Ovary (tissue), 10 donors: ENCODE measurements at places on chromosomes 4 and X.
A peak's percentile ranks its signal among the peaks of the same experiment; 100 is the strongest.

GRCh38 chr4:10077483-10078335 lies 38.9 kb downstream of the WDR1 start:
- DNase-seq, result no peak

DNA sequence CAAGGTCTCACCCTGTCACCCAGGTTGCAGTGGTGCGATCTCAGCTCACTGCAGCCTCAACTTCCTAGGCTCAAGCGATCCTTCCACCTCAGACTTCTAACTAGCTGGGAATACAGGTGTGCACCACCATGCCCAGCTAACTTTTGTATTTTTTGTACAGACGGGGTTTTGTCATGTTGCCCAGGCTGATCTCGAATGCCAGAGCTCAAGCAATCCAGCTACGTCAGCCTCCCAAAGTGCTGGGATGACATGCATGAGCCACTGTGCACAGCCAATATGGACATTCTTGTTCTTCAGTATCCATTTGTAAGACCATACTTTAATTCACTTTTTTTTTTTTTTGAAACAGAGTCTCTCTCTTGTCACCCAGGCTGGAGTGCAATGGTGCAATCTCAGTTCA lies 3.5 kb upstream of the CCNI start:
- DNase-seq, result no peak

- DNase-seq, result no peak
Measured at GRCh38 chr4:26074712-26075430, 160.9 kb downstream of the SMIM20 start.

- DNase-seq, result no peak
Measured at GRCh38 chr4:44118971-44119680, 329.5 kb downstream of the KCTD8 start.

DNA sequence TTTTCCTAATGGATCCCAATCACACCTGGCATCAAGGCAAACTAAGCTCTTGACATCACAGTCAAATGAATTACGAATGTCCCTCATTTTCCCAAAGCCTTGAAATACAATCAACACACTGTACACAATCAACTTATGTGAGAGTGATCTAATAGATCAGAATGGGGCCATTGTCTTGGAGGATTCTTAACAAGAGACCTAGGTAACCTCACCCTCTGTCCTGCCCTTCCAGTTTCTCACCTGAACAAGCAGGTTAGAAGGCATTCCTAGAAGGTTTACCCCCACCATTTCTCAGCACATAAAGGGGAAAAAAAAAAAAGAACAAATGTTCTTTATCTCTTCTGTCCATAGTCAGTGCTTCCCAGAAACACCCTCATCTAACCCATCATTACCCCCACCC lies 6.3 kb downstream of the SLC39A8 start:
- no peak for DNase-seq

GRCh38 chr4:41236032-41236431 lies 20.7 kb upstream of the UCHL1 start:
- DNase-seq, result no peak

DNA sequence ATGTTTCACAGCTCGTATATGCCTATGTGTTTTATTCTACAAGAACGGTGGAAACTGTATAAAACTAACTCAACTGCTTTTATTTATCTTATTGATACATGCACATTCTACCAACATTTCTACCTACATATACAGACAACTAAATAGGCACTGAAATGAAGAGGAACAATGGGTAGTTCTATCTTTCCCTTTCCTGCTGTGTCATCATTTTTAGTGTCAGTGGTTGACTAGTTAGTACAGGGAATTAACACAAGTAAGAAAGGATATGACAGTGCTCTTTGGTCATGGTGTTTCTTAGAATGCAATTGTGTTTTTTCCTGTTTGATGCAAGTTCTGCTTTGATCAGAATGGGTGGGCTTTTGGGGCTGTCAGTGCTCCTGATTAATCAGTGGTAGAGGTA lies 293.8 kb upstream of the CTSO start:
- DNase-seq, result no peak

DNA sequence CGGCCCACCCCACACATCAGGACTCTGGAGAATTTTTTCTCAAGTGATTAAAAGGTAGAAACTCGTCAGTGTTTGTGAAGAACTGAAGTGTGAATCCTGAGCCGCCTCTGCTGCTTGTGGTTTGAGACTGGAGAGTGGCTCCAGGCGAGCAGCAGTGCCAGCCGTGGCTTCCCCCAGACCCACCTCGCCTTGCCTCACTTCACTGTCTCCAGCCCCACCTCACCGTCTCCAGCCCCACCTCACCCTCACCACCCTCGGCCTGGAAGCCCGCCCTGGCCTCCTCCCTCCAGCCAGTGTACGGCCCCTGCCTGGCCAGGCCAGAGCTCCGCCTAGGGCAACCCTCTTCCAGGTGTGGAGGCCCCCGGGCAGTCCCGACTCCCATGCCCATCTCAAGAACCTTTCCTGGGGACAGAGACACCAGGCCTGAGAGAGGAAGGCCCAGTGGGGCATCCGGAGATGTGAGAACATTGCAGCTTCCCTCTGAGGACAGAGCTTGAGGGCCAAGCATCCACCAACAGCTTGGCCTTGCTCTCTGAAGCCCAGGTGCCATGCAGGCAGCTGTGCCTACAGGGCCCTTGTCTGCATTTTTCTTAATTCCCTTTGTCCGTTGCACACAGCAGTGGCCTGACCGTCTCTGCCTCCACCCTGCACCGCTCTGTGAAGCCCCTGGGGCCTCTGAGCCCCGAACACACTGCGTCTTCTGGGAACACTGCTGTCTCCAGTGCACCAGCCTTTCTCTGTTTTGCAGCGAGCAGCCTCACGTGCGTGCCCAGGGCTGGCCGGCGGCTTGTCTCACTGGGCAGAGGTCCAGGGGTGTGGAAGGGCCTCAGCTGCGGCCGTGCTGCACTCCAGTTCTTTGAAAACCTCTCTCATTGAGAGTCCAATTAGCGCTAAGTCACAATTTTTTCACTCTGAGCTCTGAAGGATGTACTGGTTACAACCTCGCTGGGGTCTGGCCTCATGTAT lies 13.8 kb downstream of the SH3BP2 start:
- DNase-seq, result peak; percentile 88

DNA sequence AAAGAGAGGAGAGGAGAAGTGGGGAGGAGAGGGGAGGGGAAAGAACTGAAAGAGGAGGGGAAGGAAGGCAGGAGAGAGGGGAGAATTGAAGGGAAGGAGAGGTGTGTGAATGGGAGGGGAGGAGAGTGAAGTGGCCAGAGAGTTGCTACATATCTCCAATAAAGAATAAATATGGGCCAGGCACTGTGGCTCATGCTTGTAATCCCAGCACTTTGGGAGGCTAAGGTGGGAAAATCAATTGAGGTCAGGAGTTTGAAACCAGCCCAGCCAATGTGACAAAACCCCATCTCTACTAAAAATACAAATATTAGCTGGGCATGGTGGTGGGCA lies 482.4 kb downstream of the NAF1 start:
- no peak for DNase-seq

GRCh38 chr4:23966725-23967124 lies 76.9 kb upstream of the PPARGC1A start:
- DNase-seq, result no peak

DNA sequence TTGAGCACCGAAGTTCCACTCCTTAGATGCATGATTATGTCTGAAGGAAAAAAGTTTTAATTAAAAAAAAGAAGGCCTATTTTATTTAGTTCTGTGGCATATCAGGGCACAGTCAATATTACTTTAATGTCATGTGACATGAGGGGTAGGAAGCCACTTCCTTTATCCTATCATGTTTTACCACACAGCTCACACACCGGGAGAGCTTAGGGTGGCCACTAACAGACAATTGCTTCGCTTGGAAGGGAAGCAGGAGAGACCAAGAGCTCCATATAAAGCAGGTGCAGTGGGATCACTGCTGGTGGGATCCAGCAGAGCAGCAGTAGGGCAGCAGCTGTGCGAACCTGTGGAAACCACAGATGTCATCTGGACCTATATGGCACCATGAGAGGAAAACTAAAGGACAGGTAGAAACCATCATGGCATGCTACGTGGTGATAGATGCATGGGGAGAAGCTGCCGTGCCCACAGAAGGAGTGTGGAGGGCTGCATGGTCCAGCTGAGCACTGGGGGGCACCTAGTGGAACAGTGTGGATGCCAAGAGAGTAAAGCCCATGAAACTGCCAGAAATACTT lies 52.0 kb downstream of the DTHD1 start:
- DNase-seq, result no peak

- no peak for DNase-seq
Measured at GRCh38 chrX:22039541-22039940, 7.4 kb downstream of the PHEX start.

- DNase-seq, result no peak
Measured at GRCh38 chr4:7585768-7586167, 151.0 kb upstream of the PSAPL1 start.

- DNase-seq, result no peak
Measured at GRCh38 chr4:140448830-140449229, 21.4 kb upstream of the CLGN start.

DNA sequence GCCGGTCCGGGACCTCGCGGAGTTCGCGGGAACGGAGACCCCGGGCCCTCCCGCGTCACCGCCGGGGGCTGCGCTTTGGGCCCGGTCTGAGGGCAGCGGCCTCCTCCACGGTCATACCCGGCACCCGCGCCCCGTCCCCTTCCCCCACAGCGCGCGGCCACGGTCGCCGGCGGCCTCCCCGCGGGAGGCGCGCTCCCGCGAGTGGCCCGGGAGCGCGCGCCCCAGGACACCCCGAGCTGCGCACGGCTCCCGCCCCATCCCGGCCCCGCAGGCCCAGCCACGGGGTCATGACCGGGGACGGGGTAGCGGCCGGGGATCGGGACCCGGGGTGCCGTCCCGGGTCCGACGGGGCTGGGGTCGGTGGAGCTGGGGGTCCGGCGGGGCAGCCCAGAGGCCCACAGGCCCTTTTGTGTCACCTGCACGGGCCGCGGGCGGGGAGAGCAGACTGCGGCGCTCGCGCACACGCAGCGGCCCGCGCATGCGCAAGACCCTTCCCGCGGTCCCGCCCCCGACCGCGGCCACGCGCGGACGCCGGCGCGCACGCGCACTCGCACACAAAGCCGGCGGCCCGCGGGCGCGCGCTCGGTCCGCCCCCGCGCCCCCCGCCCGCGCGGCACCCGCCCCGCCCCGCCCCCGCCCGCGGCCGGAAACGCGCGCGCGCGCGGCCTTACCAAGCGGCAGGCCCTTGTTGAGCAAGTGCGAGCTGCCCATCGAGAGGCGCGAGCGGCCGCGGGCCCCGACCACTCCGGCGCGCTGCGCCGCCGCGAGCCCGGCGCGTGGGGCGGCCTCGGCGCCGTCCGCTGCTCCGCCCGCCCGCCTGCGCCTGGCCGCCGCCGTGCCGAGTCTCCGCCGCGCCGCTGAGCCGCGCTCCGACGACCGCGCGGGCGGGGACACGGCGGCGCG lies at the start of gene CTBP1:
CTBP1 (minus strand) TSS at position 886 of the 903 bp plus-strand sequence. CDS start 7,799 bp downstream, outside the sequence.
- peak; percentile 86 for DNase-seq

GRCh38 chr4:124934916-124935315 lies 222.4 kb upstream of the ANKRD50 start:
- no peak for DNase-seq

DNA sequence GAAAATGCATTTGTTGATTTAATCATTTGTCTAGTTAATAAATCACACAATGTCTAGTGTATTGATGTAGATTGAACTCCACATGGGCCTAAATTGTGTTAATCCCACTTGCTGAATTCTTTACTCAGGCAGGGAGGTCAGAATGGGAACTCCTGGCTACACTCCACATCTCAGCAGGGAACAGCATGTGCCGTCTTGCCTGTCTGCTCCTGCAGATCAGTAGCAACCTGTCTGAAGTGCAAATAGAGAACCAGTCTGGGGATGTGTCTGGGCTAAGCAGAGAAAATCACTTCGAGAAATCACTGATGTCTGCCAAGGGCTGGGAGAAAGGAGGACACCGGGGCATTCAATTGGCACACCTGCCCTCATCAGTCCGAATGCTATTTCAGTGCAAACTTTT lies 16.5 kb upstream of the MXRA5 start:
- no peak for DNase-seq

DNA sequence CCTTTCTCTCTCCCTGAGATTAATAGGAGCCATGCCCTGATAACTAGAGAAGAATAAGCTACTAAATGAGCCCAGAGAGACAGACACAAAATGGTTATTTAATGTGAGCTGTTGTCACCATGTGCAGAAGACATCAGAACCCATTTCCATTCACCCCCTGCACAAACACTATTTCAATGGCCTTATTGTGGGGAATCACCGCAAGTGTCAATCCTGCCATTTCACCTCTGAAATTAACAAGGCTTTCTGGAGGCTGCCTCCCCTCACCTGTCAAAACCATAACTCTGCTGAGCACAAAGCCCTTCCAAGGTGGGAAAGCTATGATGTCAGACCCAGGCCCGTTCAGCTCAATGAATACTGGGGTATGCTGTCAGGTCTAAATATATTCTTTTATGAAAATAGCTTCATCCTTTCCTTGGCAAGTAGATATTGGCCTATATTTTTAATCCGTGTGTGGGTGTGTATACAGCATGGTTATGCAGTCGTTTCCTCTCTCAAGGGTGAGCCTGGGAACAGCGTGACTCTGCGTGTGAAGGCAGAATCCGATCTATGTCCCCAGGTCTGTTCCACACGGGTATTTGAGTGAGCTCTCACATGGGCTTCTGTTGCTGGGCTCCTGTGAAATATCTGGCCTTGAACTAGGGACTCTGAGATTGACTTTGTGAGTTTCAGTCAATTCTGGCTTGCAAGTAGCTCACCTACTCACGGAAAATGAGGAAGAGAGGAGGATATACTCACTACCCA lies 266.3 kb downstream of the FBXW7 start:
- DNase-seq, result no peak

- DNase-seq, result no peak
Measured at GRCh38 chr4:26319949-26320537, 771 bp upstream of the RBPJ start.

- no peak for DNase-seq
Measured at GRCh38 chr4:188171551-188171950, 32.3 kb downstream of the TRIML1 start.

DNA sequence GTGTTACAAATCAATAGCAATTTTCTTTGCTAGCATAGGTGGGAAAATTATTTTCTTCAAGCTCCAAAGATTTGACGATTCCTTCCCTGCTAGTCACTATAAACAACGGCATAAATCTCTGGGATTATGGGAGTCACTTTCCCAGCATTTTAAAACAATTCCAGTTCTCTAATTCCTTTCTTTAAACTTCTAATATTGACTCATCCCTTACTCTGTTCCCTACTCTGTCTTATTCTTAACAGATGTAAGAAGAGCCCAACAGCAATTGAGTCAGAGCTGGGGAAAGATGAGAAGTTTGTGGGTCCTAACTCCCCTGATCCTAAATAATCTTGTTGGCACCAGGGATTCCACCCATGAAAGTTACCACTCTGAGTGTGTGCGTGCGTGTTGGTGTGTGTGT lies 47.4 kb upstream of the IL21 start:
- DNase-seq, result no peak
